MV-4-11 (cell line): ENCODE measurements at places on chromosomes 16 and 17.

GRCh38 chr16:78129349-78129748 lies 29.9 kb downstream of the WWOX start:
- DNase-seq = no peak

GRCh38 chr17:15944759-15945526 lies at the start of gene ADORA2B:
TSS of gene ADORA2B (plus strand) at chr17:15945130. CDS start at chr17:15945249, 119 bp downstream.
- DNase-seq = peak; percentile 64

DNA sequence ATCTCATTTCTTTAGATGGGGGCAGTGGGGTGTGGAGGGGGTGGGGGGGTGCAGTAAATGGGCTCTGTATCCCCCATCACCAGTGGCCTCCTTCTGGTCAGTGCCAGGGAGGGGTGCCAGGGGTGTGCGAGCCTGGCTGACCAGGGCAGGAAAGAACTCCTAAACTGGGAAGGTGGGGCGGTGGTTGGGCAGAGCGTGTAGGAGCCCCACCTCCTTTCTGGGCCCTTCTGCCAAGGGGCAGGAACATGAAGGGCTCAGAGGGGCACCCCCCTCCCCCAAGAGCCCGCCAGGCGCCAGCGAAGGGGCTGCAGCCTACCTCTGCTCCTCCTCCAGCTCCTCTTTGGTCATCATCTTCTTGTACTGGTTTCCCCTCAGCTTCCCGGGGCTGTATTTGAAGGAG lies 26.0 kb downstream of the MXRA7 start:
- no peak for DNase-seq

DNA sequence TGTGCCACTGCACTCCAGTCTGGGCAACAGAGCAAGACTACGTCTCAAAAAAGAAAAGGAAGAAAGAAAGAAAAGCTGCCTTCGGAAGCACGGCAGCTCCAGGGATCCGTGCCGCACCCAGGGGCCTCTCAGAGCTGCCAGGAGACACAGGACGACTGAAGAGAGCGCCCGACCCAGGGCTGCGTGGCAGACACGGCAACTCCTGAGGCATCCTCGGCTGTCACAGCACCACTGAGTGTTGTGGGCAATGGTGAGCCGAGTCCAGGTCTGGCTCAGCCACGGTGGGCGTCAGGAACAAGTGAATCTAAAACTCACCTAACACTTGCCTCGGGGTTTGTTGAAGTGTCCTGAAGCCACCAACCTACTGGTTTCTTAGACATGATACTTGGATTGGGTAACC lies 28.8 kb downstream of the PDIA2 start:
- DNase-seq = no peak

DNA sequence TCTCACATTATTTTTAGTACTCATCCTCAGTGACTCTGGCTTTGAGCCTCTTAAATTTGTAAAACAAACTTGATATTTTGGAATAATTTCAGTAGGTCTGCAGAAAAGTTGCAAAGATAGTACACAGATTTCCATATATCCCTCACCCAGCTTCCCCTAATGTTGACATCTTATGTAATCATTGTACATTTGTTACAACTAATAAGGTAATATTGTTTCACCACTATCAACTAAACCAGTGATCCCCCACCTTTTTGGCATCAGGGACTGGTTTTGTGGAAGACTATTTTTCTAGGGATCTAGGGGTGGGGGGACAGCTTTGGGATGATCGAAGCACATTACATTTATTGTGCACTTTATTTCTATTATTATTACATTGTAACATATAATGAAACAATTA lies 391.2 kb downstream of the CA10 start:
- DNase-seq = no peak

GRCh38 chr17:49515196-49515770 lies 20.2 kb downstream of the NGFR start:
- peak; percentile 99 for DNase-seq
